Heart left ventricle (tissue), 16 donors: ENCODE measurements at places on chromosomes 12 and 14. TPM values are rescaled to one million over a fixed set of nuclear protein-coding genes. Genes with fewer than 3 reads are reported as not detected.

The P2RX7 gene
- 12.0 TPM for total RNA-seq

The AKAP5 gene
- 0.41 TPM for total RNA-seq

The MYO1H gene
- total RNA-seq, result 0.21 TPM

The DIABLO gene
- 33.4 TPM for total RNA-seq

The ETNK1 gene
- total RNA-seq, result 18.3 TPM

The IRAK3 gene
- 4.7 TPM for total RNA-seq

The IRAK4 gene
- total RNA-seq, result 5.1 TPM

The OTOGL gene
- 0.05 TPM for total RNA-seq

The TMCC3 gene
- total RNA-seq, result 2.6 TPM

The TRPV4 gene
- total RNA-seq, result 0.28 TPM

The MIP gene
- not detected for total RNA-seq

The SLC7A8 gene
- total RNA-seq, result 19.4 TPM

The BATF gene
- total RNA-seq, result 0.94 TPM

The SPTB gene
- total RNA-seq, result 92.6 TPM

The FOXG1 gene
- not detected for total RNA-seq

The SLC6A13 gene
- total RNA-seq, result 1.3 TPM

The CCDC197 gene
- not detected for total RNA-seq

The REC8 gene
- 2.7 TPM for total RNA-seq

The CCDC184 gene
- 0.25 TPM for total RNA-seq

The AGAP2 gene
- 12.0 TPM for total RNA-seq

The CCDC177 gene
- total RNA-seq, result not detected

The ADCY6 gene
- 103 TPM for total RNA-seq

The AQP5 gene
- 0.63 TPM for total RNA-seq

The NRIP2 gene
- 1.9 TPM for total RNA-seq

The NABP2 gene
- total RNA-seq, result 24.7 TPM

The PHLDA1 gene
- total RNA-seq, result 25.4 TPM

The DNAI7 gene
- 0.36 TPM for total RNA-seq

The TPH2 gene
- total RNA-seq, result not detected

The RIN3 gene
- 12.7 TPM for total RNA-seq

The ANKRD33 gene
- not detected for total RNA-seq

The ARMH4 gene
- 4.7 TPM for total RNA-seq

The LBHD2 gene
- not detected for total RNA-seq

The BCL2L2 gene
- 34.8 TPM for total RNA-seq

The AP5M1 gene
- total RNA-seq, result 58.1 TPM
